ENCODE measurements at places on chromosomes 6 and 20.

DNA sequence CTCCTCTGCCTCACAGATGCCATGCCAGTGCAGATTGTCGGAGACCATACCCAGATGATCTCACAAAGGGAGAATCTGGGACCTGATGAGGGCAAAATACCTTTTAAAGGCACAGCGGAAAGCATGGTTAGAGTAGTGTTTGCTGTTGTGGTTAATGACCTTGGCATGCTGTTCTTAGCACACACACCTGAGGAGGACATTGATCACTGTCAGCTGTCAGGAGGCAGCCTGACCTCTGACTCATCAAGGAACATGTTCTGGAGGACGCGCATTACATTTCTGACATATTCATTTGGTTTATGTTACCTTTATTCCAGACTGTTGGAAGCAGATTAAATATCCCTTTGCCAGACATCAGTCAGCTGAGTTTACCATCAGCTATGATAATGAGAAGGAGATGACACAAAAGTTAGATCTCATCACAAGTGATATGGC lies 57.1 kb downstream of the GOPC start:
- DNase-seq = no peak

GRCh38 chr6:125346201-125346925 lies 44.6 kb upstream of the HDDC2 start:
- DNase-seq = no peak

GRCh38 chr20:38930242-38930569 lies 4.0 kb downstream of the FAM83D start:
- DNase-seq = no peak

DNA sequence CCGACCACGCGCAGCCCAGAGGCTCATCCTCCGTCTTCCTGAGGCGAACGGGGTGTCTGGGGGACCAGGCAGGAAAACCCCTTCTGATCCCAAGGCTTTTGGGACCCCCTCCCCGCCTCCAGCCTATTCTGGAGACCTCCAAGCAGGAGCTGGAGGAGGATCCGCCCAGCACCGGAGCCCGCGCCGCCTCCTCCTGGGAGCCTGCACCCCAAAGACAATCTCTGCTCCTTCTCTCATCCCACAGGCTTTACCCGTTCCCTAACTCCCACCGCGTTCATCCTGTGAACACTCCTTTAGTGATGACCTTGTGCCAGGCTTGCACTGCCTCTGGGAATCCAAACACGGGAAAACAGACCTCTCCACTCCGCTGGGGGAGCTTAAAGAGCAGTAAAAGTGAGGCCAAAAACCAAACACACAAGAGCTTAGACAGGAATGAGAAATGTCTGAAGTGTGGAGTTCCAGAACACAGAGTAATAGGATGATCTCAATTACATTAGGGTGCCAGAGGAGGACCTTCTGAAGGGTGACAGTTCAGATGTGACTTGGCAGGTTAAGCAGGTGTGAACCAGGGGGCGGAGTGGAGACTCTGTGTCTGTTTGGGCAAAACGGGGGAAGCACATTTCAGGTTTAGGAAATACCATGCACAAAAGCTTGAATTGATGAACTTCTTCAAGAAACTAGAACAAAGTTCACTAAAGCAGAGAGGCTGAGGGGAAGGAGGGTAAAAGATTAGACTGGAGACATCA lies 7.6 kb downstream of the HLA-DRB5 start:
- no peak for DNase-seq

- no peak for DNase-seq
Measured at GRCh38 chr20:44402391-44403193, 47.1 kb downstream of the HNF4A start.

- DNase-seq = no peak
Measured at GRCh38 chr6:161745594-161746141, 471.8 kb upstream of the AGPAT4 start.

DNA sequence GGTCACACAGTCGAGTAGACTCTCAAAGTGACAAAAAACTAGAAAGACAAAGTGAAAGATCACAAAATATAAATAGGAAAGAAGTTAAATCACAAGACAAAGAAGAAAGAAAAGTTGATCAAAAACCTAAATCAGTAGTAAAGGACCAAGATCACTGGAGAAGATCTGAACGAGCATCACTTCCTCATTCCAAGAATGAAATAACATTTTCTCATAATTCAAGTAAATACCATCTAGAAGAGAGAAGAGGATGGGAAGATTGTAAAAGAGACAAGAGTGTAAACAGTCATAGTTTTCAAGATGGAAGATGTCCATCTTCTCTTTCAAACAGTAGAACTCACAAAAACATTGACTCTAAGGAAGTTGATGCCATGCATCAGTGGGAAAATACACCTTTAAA lies 31.6 kb upstream of the GJA10 start:
- no peak for DNase-seq

GRCh38 chr20:25637247-25637646 lies 13.4 kb upstream of the NANP start:
- no peak for DNase-seq

DNA sequence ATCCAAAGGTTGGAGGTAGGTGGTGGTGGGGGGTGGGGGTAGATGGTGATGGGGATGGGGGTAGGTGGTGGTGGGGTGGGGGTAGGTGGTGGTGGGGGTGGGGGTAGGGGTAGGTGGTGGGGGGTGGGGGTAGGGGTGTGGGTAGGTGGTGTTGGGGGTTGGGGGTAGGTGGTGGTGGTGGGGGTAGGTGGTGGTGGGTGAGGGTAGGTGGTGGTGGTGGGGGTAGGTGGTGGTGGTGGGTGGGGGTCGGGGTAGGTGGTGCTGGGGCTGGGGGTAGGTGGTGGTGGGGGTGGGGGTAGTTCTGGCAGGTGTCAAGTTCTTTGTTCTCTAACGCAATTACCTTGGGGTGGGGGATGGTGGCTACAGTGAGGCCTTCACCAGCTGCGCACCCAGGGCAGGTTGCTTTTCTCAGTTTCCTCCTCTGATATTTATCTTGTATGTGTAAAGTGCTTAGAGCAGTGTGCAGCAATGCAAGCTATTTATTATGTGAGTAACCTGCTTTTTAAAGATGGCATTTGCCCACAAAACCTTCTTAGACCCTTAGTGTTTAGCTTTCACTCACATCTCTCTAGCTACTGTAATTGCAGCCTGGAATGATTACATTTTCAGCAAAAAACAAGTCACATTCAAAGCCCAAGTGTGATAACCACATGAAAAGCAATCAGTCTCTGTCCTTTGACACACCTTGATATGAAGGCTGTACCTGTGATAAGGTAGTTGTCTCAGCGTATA lies 8.2 kb upstream of the CCDC167 start:
- peak; percentile 29 for DNase-seq

DNA sequence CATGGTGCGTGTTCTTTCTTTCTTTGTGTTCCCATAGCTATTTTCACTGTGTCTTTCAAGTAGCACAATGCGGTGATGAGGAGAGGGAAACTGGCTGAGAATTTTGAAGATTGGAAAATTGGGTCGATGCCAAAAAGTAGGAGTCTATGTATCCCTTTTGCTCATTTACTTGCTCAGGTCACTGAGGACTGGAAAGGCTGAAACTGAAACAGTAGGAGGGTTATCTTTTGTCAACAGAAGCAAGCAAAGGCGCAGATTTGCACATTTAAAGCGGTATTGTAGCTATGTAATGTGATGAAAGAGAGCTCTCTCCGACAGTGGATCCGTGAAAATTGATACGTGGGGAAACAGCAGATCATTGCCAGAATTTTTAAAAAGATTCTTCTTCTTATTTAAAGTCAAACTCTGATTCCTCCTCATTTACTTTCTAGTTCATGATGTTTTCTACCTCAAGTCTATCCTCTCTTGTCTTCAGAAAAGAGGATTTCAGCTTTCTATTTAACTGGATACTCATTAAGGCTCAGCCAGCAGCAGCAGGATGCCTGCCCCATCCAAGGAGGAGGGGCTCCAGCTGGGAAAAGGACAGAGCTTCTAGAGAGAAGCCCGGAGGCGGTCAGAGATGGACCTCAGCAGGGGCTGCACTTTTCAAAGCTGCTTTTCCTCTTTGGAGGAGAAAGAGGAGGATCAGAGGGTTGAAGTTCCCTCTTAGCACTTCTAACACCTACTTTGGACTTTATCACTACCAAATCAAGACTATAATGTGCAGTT lies 15.9 kb upstream of the FYN start:
- DNase-seq = no peak

DNA sequence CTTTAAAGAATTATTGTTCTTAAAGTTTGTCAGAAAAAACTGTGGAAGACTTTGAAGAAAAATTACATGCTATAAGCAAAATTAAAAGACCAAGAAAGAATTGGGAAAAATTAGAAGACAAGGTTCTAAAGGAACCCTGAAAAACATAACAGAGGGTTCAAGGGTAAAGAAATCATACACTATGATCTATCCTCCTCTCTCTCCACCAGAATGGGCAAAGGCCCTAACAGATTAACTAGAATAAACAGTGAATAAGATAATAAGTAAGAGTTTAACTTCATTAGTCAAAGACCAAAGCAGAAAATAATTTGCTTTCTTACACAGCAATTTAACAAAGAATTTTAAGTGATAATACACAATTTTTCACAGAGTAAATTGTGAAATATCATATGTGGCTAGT lies 201.2 kb upstream of the PDE10A start:
- no peak for DNase-seq

- DNase-seq = no peak
Measured at GRCh38 chr6:168640768-168641167, 199.8 kb downstream of the SMOC2 start.

Data from stimulated activated CD4-positive, alpha-beta T cell treated with anti-CD3 and anti-CD28 coated beads, TNF-alpha, amount 100 ng/mL, for 24 hours (primary cell).